ENCODE measurements at places on chromosomes 1 and 21.
A peak's percentile ranks its signal among the peaks of the same experiment; 100 is the strongest.

DNA sequence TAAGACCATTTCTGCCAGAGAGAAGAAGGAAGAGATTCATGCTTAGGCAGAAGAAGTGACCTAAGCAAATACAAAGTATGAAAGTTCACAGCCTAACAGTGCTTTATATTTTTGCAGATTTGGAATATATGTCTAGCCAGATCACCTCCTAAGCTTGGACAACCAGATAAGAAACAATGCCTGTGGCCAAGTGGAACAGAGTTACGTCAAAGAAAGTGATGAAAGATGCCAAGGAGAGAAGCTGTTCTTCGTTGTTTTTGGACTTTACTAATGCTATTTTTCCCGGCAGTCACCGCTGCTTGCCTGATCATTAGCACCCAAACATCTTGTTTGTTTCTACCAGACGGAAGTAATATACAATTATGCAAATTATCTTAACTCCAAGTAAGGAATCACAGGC lies 489.2 kb upstream of the C1orf87 start:
- DNase-seq, result no peak

DNA sequence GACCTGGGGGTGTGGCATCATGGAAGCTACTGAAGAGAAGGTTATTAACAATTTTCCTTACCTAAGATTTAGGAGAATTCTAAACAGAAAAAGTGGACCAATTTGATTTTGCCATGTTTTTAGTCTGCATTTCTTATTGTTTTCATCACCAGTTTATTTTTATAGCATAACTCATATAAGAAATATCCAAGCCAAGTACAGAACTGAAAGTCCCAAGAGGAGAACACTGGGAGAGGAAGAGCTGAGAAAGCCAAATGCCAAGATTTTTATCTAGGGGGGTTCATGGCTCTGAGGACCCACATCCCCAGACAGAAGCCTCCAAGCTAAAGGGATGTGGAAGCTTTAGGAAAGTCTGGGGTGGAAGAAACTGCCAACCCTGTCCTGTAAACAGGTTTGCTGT lies 109.4 kb upstream of the DUSP10 start:
- no peak for DNase-seq

DNA sequence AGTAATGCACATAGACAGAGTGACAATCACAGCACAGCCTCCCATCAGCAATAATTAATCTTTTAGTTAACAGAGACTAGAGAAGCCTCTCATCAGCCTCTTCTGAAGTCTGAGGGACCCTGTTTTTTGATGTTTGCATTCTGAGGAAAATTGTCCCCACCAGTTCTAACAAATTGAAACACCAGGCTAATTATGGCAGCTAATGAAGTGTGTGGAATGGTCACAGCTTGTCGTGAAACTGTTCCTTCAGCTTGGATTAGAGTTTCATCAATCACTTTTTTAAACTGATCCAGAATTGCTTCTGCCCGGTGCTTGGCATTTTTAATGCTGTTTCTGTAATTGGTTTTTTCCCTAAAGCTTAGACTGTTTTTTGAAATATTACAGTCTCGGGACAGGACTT lies 208.0 kb downstream of the SPATA17 start:
- no peak for DNase-seq

DNA sequence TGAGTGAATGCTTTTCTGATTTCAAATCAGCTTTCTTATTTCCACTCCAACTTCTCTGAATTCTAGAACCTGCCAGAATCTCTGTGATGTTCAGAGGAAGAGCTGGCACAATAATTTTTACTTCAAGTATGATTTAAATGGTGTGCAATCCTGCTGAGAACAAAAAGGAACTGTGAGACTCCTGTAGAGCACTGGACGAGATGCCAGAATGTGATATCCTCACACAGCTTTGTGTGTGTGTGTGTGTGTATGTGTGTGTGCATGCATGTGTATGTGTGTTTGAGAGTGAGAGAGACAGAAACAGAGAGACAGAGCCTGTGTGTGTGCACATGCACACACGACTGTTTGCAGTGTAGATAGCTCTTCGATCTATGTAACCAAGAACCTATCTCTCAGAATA lies 713.6 kb upstream of the ZP4 start:
- DNase-seq, result no peak

GRCh38 chr1:34970829-34971228 lies 14.3 kb downstream of the TMEM35B start:
- DNase-seq, result no peak

GRCh38 chr1:188343914-188344313 lies 1515.2 kb downstream of the PLA2G4A start:
- no peak for DNase-seq

- peak; percentile 3 for DNase-seq
These were observed 53.5 kb downstream of the SLC37A1 start for GRCh38 chr21:42567214-42567555.

DNA sequence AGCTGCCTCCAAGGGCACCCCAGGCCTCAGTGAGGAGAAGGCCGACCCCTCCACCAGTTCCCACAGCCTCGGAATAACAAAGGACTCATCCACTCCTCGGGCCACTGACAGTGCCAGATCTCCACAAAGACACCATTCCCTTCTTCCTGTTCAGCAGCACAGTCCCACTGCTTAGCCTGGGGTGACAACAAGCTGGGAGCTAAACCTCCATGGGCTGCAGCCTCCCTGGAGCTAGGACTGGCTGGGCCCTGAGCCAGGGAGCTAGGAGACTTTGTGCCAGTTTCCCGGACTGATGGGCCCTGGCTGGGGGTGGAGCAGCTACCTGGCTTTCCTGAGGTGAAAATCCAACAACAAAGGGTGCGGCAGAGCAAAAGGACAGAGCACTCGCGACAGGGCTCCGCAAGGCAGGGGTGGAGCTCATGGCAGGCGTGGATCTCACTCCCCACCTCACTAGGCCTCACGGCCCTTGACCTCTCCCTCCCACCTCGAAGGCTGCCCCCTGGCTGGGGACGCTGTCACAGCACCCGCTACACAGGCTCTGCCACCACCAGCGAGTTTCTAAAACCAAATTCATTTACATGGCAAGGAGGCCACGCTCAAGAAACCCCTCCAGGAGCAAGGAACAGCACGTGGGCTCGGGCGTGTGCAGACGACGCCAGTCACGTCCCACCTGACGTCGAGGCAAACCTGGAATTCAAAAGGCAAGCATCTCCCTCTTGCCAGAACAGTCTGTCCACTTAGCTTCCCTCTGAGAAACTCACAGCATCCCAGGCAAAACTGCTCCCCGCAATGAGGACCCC lies 13.8 kb downstream of the SLC35E2B start:
- peak; percentile 65 for DNase-seq

- DNase-seq, result no peak
These were observed 13.9 kb upstream of the PDIK1L start for GRCh38 chr1:26097696-26098095.
